Sigmoid colon (tissue), 7 donors: ENCODE measurements at places on chromosomes 16 and 17. TPM values are rescaled to one million over a fixed set of nuclear protein-coding genes. Genes with fewer than 3 reads are reported as not detected.

The CD300LB gene
- total RNA-seq = 0.55 TPM

The NPIPA8 gene
- total RNA-seq = not detected

- no peak overlapping the region for H3K27ac ChIP-seq
- no peaks in the 10 kb centered on the region for H3K4me1 ChIP-seq
- DNase-seq = no peak
- no peaks in the 10 kb centered on the region for H3K27me3 ChIP-seq
- no peaks in the 10 kb centered on the region for H3K36me3 ChIP-seq
Observed at GRCh38 chr16:24046442-24046841, 209.7 kb upstream of the CACNG3 start.

GRCh38 chr16:85458968-85459367 lies 154.2 kb upstream of the GSE1 start:
- no peaks in the 10 kb centered on the region for H3K27me3 ChIP-seq
- H3K27ac ChIP-seq = peak overlapping the region; percentile 84
- peaks cover 51% of the 10 kb centered on the region for H3K4me1 ChIP-seq
- no peak overlapping the region for H3K4me3 ChIP-seq
- DNase-seq = no peak
- no peaks in the 10 kb centered on the region for H3K36me3 ChIP-seq

GRCh38 chr16:56935201-56935600 lies 3.3 kb downstream of the HERPUD1 start:
- no peak overlapping the region for H3K4me3 ChIP-seq
- DNase-seq = no peak
- peaks cover 34% of the 10 kb centered on the region for H3K36me3 ChIP-seq

GRCh38 chr17:76197911-76198310 lies 42.4 kb downstream of the RNF157 start:
- no peak for DNase-seq
- H3K27me3 ChIP-seq = no peaks in the 10 kb centered on the region
- H3K4me3 ChIP-seq = no peak overlapping the region
- no peaks in the 10 kb centered on the region for H3K36me3 ChIP-seq
- H3K27ac ChIP-seq = no peak overlapping the region
